ENCODE measurements at places on chromosomes 11 and 22. TPM values are rescaled to one million over a fixed set of nuclear protein-coding genes. Genes with fewer than 3 reads are reported as not detected.

MS4A4E gene
- not detected for total RNA-seq

KRTAP5-8 gene
- total RNA-seq, result not detected

GNG3 gene
- not detected for total RNA-seq

NAALADL1 gene
- total RNA-seq, result 6.1 TPM

Data from endothelial cell of coronary artery (primary cell).